ENCODE measurements at places on chromosomes 1 and 21.
A peak's percentile ranks its signal among the peaks of the same experiment; 100 is the strongest.

- no peak for DNase-seq
These were observed 71.0 kb downstream of the MAB21L3 start for GRCh38 chr1:116182019-116182714.

DNA sequence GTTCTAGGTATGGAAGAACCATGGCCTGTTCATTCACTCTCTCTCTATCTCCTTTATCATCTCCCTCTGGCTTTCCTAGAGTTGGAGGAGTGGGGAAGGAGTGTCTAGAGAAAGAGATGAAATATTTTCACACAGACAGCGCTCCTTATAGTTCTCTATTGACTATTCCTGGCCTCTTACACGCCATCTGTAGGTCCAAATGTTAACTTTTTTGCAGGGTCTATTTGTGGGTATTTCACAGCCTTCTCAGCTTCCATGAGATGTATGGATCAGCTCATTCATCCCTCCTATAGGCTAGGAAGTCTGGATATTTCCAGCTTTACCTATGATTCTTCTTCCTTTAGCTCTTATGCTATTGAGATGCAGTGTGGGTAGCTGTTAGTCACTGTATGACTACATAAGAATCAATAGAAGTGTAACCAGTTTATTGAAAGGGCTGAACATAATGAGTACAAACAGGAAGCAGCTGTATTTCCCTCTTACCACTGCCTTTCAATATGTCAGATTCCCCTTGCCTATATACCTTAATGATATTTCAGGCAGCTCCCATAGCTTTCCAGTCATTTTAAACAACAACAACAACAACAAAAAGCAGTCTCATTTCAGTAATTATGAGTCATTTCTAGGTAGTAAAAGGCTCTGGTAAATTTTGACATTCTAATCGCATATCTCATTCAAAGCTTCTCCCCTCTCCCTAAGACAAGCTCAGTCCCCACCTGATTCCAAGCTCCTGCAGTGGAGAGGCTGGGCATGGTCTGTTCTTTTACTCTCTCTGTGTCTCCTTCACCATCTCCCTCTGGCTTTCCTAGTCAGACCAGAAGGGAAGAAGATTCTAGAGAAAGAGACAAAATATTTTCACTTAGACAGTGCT, 149.5 kb downstream of the TTLL7 start:
- DNase-seq = no peak

DNA sequence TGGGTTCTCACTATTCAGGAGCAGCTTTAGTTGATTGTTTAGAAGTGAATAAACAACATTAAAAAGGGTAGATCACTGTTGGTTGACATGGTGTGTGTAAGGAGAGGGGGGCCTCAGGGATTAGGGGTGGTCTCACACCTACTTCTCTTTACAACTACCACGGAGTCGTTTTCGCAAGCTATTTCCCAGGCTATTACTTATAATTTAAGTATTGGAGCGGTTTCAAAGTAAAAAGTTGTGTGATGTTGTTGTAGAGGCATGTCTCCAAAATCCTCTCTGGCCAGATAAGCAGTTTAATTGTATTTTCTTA, 1.3 kb downstream of the GPSM2 start:
- no peak for DNase-seq

DNA sequence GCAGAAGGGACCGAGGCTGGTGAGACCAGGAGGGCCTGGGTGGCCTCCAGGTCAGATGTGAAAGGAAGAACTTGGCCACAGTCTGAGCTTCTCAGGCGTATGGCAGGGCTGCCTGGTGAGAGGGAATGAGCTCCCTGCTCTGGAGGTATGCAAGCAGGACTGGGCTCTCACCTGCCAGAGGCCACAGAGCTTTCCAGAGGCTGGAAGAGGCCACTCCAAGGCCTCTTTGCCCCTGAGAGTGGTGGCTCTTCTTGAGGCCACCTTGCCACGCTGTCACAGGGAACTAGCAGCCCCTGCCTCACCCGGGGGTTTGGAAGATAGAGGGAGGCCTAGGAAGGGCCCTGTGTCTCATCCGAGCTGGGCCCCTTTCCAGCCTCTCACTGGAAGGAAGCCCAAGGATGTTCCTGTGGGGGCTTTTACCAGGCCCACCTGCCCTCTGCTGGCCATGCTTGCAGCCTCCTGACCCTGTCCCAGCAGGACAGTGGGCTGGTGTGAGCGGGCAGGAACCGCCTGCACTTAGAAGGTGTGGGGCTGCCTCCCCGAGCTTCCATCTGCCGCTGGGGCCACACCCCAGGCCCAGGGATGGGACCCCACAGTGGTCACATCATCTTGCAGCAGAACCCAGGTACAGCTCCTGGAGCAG, 10.0 kb downstream of the PCSK9 start:
- no peak for DNase-seq

GRCh38 chr1:226695335-226695900, 43.7 kb downstream of the ITPKB start:
- DNase-seq = no peak

GRCh38 chr1:24164004-24164403, 21.1 kb upstream of the IL22RA1 start:
- no peak for DNase-seq

GRCh38 chr1:242178924-242179708, 180.2 kb upstream of the MAP1LC3C start:
- DNase-seq = no peak

DNA sequence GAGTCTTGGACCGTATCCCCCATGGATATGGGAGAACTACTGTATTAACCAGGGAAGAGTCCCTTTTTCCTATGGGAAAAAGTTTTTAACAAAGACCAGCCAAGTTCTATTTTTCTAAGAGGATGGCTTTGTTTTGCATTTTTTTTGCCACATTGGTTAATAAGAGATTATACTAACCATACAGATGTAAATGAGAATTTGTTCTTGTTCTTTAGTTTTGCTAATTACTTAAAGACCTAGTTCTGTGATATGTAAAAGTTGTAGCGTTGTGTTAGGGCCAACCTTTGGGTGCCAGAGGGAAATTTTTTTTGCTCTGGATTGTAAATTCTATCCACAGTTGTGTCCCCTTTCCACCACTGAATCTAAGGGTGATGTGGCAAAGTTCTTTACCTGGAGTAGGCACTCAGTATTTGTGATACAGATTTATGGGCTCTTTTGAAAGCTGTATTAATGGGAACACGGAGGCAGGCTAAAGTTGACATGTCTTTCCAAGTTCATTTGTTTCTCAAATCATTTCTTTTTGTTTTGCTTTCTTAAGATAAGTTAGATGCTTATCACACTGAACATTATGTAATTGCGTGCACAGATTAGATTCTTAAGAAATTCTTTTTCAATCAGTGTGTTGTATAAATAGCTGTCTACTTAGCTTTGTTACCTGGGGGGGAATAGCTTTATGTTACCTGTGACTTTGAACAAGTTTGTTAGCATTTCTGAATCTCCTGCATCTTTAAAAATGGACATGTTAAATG, 2.9 kb downstream of the SOAT1 start:
- DNase-seq = no peak

DNA sequence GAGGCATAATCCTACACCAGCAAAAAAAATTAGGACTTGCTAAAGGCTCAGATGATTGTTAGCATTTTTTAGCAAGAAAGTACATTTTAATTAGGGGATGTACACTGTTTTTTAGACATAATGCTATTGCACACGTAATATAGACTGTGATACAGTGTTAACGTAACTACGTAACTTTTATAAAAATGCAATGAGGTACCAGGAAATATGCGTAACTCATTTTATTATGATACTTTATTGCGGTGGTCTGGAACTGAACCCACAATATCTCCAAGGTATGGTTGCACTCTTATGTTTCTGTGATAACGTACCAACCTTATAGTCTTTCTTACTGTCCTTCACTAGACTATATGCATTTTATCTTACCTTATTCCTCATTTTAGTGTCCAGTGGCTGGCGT, 62.8 kb upstream of the B3GALT2 start:
- DNase-seq = no peak

- no peak for DNase-seq
These were observed 3.0 kb upstream of the AHCTF1 start for GRCh38 chr1:246934765-246935164.

- no peak for DNase-seq
These were observed 926 bp upstream of the MRPL55 start for GRCh38 chr1:228109962-228110488.

DNA sequence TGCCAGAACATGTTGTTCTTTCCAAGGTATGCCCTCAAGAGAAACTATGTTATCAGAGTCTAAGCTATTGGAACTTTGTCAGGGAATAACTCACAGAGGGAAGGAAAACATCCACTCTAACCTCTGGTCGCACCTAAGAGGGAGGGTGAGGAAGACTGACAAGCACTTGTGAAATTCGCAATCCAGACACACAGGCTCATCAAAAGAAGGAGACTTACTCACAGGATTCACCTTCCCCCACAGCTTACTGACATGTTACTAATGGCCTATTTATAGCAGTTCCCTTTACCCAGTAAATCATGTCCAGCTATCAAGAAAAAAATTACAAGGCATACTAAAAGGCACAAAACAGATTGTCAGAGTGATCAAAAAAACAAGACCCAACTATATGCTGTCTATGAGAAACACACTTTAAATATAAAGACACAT, 36.9 kb downstream of the WDR64 start:
- DNase-seq = no peak

- peak; percentile 68 for DNase-seq
These were observed 110.2 kb upstream of the FGGY start for GRCh38 chr1:59186656-59187055.

DNA sequence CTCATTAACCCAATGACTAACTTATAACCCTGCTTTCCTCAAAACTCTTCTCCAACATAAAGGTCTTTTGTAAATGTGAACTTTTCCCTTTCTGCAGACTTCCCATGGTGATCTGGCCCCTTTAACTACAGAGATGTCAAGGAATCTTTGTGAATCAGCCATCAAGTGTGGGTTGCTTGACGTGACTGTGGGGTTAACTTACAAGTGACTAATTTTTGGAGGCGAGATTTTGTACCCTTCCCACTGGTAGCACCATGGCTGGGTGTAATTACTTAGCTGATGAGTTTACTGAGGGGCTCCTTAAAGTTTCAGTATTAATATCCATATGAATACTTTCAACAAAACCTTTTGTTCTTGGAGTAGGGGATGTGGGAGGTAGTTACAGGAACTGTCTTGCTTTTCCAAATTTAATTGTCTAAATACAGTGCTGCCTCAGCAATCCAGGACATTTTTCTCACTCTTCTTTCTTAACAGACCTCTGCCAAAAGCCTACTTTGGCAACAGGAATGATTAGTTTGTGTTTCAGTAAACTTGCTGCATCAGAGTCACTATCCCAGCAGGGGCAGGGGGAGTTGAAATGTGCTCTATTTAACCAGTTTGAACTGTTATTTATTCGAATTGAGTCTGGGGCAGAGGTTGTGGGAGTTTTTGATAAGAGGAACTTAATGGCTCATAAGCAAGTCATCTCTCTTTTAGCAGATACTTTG, 217.3 kb upstream of the FGGY start:
- no peak for DNase-seq

DNA sequence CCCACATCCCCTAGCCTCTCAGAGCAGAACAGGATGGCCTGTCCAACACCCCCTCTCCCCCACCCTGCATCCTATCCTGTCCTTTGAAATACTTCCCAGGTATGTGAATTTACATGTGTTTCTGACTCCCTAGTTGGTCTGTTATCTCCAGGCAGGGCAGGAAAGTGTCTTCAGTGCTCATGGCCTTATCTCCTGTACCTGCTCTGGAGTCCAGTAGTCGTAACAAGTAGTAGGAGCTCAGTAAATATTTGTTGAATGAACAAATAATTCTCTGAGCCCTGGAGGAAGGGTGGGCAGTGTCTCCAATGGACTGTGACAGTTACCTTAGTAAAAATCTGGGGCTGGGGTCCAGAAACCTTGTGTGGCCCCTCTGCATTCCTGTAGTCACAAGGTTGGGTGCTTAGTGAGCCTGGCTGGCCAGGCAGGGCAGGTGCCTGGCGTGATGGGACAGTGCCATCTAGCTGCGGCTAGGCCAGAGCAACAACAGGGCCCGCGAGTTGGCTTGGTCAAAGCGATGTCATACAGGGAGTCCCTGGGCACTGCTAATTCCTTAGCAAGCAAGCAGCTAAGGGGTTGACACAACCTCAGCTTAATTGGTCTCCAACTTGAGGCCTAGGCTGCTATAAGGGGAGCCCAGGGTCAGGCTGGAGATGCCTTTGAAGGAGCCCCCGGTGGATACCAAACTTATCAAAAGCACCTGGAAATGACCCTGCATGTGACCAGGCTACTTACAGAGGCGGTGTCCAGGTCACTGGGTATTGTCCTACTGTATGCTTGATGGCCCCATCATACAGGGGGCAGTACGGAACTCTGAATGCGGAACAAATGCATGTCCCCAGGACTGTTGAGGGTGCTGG, 89.0 kb upstream of the PPM1J start:
- DNase-seq = peak; percentile 83

- peak; percentile 98 for DNase-seq
These were observed 666 bp downstream of the HP1BP3 start for GRCh38 chr1:20786253-20787028.

GRCh38 chr1:221696718-221697461, 45.0 kb downstream of the DUSP10 start:
- DNase-seq = no peak

DNA sequence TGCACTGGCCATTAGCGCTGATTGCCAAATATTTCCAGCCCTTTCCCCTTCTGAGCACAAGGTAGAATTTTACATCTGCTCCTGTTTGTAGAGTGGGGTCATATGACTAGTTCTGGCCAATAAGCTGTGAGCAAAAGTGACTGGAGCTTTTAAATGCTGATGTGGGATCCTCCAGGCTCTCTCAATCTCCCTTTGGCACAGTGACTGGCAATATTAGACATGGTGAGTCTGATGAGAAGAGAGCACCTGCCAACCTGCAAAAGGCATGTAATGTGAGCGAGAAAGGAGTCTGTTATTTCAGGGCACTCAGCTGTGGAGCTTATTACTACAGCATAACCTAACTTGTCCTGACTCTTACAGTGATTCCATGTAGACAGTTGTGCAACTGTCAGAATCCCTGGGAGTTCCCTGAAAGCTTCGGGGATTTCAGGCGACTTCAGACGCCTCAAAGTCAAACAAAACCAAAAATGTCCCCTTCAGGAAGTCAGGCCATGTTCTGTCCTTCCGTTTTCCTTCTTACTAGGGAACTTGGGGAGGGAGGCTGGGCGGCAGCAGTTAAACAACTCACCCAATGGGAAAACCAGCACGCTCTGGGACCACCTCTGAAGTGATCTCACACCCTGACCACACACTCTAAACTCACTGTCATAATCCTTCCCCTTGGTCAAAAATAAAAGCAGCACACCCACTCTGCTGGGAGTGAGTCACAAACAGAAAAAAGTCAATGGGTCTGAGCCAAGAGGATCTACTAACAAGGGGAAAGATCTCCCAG, 3.6 kb upstream of the RASSF5 start:
- peak; percentile 93 for DNase-seq

GRCh38 chr21:29538115-29538514, 239.4 kb downstream of the BACH1 start:
- DNase-seq = peak; percentile 3

GRCh38 chr1:91596474-91596873, 95.8 kb downstream of the CDC7 start:
- no peak for DNase-seq

GRCh38 chr1:155801149-155801548, 55.9 kb downstream of the GON4L start:
- peak; percentile 10 for DNase-seq

GRCh38 chr1:109762039-109762585, 1.6 kb downstream of the EPS8L3 start:
- DNase-seq = no peak
